ENCODE measurements at places on chromosomes 2 and 18.

GRCh38 chr2:119921825-119922224 is 91.1 kb upstream of the EPB41L5 start:
- DNase-seq, result no peak

- DNase-seq, result no peak
Observed at GRCh38 chr2:4098137-4098536, 394.8 kb downstream of the DCDC2C start.

GRCh38 chr18:49843131-49843530 is 29.8 kb upstream of the ACAA2 start:
- no peak for DNase-seq

GRCh38 chr2:196439760-196440159 is 199.8 kb upstream of the CCDC150 start:
- DNase-seq, result no peak
